ENCODE measurements at places on chromosomes 11 and 22.

DNA sequence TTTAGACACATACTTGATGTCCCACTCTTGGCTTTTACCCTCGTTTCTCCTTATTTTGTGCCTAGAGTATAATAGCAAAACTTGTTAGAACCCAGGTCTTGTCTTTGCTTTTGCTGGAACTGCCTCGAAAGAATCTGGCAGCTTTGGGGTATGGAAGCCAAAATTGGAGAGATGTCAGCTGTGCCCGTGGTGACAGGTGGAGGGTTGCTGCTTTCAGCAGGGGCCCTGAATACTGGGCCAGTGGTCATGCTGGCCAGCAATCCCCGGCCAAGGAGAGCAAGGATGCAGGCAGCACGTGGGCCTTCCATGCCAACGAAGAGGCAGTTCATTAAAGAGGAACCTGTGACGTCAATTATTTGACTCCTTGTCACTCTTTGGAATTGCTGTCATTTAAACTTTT, 181.1 kb downstream of the HIPK3 start:
- DNase-seq, result peak; percentile 5

GRCh38 chr22:37337204-37337943, 55.1 kb downstream of the CYTH4 start:
- DNase-seq, result no peak

- no peak for DNase-seq
Measured at GRCh38 chr11:120102864-120103122, 35.1 kb downstream of the TRIM29 start.

DNA sequence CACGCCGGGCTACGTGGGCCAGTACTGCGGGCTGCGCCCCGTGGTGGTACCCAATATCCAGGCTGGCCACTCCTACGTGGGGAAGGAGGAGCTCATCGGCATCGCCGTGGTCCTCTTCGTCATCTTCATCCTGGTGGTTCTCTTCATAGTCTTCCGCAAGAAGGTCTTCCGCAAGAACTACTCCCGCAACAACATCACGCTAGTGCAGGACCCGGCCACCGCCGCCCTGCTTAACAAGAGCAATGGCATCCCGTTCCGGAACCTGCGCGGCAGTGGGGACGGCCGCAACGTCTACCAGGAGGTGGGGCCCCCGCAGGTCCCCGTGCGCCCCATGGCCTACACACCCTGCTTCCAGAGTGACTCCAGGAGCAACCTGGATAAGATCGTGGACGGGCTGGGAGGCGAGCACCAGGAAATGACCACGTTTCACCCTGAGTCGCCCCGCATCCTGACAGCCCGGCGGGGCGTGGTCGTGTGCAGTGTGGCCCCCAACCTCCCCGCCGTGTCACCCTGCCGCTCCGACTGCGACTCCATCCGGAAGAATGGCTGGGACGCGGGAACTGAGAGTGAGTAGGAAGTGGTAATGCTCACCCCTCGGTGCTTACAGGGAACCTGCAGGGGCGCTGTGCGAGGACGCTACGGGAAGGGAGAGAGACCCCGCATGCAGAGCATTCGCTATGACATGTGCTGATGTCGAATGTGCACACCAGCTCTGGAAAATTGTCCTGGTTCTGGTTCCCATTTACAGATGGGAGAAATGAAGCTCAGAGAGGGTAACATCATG, 86.4 kb upstream of the MTNR1B start:
- DNase-seq, result no peak

- no peak for DNase-seq
Measured at GRCh38 chr11:35676611-35676965, 14.0 kb downstream of the TRIM44 start.

- no peak for DNase-seq
Measured at GRCh38 chr11:95877291-95877690, 46.6 kb downstream of the MTMR2 start.

DNA sequence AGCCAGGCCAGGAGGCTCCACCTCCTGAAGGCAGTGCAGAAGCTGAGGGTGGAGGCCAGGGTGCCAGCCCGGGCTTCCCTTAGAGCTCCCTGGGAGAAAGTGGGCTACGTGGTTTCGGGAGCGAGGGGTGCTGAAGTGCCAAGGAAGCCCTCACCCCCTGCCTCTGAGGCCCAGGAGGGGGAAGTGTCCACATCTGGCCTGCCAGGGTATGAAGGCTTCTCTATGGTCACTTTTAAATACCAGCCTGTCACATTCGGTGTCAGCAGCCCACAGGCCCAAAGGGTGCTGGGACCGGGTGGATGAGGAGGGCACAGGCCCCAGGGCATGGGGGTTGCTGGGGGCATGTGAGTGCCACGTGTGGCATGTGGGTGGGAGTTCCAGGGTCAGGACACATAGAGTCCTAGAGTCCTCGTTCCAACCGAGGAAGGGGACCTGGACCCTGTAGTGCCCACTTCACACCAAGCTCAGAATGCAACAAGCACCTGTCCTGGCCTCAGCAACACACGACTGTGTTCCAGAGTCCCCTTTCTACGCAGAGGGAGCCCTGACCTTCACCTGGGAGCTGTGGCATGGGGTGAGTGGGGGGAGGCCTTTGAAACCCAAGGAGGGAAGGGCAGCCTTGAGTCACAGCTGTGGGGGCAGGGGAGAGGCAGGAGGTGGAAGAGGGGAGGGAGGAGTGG, 1.7 kb downstream of the SHISA8 start:
- DNase-seq, result no peak

Data from Ammon's horn (tissue), 1 donor.